A549 treated with GW870086 at 1 μM for 4 hours (cell line): ENCODE measurements at places on chromosomes 11 and 22. TPM values are rescaled to one million over a fixed set of nuclear protein-coding genes. Genes with fewer than 3 reads are reported as not detected.

The TSPO gene
- 168 to 233 TPM (median 228 TPM) in 5 replicates for total RNA-seq

The TIMP3 gene
- 1.1 to 1.9 TPM (median 1.2 TPM) in 5 replicates for total RNA-seq

The SUN2 gene
- total RNA-seq, result 26.4 to 40.2 TPM (median 36.1 TPM) in 5 replicates

The MRGPRD gene
- not detected in 5 replicates for total RNA-seq
